Immature natural killer cell (primary cell): ENCODE measurements at places on chromosomes 2 and 18.

DNA sequence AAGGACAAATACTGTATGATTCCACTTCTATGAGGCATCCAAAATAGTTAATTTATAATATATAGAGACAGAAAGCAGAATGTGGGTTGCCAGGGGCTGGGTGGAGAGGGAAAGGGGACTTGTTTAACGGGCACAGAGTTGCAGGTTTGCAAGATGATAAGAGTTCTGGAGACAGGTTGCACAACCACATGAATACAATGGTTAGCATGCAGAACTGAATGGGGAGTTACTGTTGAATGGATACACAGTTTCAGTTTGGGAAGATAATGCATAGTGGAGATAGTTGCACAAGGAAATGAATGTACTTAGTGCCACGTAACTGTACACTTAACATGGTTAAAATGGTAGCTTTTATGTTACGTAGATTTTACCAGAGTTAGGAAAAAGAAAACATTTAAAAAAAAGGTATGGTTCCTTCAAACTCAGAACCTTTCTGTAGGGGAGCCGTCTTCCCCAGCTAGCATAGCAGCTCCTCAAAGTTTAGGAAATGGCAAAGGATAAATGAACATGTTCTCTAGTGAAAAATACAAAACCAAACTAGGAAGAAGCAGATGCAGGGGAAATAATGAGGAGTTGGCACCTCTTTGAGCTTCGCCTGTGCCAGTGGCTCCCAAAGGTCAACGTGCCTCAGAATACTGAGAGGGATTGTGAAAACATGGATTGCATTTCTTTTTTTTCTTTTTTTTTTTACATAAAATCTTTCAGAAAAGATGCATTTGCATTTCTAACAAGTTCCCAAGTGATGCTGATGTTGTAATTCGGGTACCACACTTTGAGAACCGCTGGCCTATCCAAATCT, 95.2 kb downstream of the ZCCHC2 start:
- DNase-seq, result no peak

DNA sequence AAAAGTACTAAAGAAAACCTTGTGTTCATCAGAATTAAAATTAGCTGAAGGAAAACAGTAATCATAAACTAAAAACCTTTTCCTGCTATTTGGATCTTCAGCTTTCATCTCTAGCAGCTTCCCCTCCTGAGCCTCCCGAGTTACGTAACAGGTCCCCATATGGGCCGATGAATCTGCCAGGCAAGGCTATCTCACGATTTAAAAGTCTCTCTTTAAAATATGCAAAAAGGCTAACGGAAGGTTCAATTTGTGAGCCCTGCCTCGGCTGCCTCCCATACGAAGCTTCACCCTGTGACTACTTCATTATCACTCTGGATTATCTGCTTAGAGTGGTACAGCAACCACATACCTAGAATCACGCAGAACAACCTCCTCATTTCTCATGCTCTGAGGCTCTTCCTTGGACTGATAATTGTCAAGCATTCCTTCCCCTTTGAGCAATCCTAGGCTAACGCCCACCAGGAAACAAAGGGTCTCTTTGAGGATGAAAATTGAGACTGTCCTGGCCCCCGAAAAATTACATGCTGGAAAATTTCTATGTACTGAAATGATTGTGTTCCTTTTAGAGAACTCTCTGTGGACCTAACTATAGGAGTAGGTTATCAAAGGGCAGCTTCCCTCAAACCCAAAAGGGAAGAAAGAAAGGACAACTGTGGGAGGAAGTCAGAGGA, 147.4 kb downstream of the ZEB2 start:
- DNase-seq, result no peak

DNA sequence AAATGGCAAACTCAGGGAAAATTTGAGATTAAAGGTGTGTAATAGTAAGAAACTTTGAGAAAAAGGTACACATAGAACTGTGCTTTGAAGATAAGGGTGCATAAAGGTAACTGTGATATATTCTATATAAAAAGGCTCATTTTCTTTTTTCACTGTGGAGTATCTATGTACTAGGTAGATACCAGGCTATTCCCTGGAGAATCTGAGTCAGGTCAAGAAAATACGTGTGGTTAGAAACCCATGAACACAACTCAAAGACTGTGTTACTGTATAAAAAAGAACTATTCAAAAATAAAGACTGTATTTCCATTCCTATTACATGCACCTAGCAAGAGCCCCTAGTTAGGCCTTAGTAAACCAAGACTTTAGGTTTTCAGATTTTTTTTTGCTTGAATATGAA, 100.1 kb upstream of the GRB14 start:
- no peak for DNase-seq

DNA sequence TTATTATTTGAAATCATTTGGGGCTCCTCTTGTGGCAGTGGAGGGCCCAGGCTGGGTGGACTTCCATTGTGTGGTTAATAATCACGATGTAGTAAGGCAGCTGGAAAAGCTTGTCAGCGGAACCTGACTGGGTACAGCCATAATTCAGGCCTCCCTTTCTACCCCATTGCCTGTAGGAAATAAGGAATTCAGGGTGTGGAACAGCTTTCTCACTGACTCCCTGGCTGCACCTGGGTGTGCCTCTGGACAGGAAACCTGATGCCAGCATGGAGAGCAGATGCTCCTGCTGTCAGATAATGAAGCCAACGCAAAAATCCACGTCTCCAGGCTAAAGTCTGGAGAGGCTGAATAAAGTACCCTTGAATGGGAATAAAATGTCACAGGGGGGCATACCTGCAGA, 44.2 kb downstream of the LYPD6B start:
- no peak for DNase-seq

GRCh38 chr2:69518841-69519240, 81.6 kb upstream of the NFU1 start:
- DNase-seq, result peak; percentile 18

DNA sequence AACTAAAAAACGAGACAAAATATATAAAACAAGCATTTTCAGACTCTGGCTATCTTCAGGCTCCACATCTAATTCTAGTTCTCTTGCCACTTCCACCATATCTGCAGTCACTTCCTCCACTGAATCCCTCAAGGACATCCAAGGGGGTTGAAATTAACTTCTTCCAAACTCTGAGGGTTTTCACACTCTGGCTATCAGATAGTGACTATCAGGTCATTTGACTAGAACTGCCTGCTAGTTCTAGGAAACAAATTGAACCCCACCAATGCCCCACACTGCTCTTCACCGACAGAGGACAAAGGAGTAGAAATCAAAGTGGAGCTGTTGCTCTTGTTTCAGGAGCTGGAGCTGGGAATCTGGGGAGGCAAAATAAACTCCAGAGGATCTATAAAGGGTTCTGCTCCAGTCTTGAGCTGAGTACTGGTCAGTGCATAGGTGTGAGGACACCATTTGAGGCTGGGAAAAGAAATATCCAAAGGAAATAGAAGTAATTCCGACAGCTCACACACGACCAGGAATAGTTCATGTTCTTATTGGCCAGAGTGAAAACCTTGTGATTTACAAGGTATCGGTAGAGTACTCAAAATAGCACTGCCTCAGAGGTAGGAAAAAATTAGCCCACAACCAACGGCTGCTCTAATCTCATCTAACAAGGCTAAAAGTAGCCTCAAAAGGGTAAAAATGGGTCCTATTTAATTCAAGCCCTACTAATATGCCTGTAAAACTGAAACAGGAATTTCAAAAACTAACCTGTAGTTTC, 71.3 kb downstream of the SMC6 start:
- no peak for DNase-seq
